ENCODE measurements at places on chromosomes 2 and 18. TPM values are rescaled to one million over a fixed set of nuclear protein-coding genes. Genes with fewer than 3 reads are reported as not detected.

Gene SPEG
- 32.1 TPM for total RNA-seq

Gene SERPINB10
- total RNA-seq, result not detected

DNA sequence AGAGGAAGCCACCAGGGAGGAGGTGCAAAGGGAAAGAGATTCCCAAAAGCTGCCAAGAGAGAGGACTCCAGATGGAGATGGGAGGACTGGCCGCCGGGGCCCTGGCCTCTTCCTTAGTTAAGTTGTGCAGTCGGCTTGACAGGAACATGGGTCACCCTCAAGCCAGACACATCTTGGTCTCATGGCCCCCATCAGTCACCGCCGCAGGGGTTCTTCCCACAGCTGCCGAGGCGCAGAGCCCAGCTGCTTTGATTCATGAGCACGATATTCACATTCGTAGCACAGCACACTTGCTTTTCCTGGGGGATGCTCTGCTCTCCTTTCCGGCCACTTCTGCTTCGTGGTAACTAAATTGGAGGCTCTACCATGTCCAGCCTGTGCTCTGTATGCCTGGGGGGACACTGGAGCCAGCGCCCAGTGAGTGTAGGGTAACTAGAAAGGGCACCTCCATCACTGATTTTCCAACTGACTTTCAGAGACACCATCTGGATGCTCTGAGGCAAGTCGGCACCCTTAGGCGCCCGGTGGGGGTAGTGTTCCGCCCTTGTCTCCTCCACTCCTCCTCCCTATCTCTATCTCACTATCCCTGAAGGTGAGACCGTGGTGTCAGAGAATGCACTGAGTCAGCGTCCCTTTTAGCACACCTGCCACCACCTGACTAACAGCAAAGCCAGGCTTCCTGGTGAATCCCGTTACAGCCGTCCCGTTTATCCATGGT, 13.3 kb downstream of the TWIST2 start:
- DNase-seq, result peak; percentile 75

DNA sequence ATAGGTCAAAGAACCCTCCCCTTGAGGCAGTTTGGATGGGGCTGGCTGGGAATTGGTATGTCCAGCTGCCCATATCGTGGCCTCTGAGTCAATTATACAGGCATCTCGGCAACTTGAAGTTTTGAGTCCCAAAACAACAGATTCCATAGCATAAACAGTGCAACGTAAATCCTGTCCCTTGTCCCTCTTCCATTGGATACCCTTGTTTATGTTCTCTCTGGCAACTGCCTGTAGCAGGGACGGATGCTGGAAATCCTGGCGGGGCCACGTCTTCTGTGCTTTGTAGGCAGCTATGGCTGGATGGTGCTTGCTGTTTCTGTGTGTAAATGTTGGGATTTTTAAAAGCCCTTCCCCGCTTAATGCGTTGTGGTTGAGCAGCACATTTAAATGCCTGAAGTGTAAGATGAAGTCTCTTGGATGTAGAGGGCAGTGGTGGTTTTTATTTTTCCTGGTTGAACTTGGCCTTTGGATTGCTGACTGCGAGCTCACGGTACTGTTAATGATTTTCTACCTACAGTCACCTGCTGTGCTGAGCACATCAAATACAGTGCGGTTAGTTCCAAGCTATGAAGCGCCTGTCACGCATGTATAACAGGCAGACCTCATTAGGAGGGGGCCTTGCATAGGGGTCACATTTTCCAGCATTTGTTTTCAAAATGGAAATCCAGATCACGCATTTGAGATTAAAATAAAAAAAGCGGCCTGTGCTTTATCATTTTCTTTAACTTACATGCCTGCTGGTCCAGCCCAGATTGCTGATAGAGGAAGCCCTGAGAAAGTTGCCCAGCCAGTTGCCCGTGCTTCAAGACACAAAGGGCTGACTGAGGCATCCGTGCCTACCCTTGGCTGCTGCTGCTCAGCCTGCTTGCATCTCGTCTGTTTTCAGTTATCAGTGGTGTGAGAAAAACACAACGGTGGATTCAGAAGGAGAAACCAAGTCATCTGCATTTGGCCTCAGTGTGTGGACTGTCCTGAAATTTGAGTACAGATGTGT, 84.7 kb downstream of the NEDD4L start:
- no peak for DNase-seq

- DNase-seq, result no peak
These were observed 198.6 kb upstream of the CWC22 start for GRCh38 chr2:180205621-180206235.

DNA sequence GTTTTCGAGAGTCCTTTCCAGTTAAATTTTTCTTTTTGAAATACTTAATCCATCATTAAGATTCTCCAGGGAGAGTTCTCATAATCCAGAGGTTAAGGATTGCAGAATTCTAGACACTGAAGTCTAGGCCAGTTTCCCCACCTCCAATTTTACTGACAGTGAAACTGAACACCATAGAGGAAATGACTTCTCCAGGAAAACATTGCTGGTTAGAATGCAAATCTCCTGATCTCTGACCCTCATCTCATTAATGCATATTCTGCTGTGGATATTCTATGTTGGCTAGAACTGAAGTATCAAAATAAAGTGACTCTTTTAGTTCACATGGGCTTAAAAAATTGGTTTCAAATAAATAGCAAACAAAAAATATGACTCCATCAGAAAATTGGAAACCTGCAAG, 105.8 kb upstream of the UGP2 start:
- DNase-seq, result peak; percentile 12

DNA sequence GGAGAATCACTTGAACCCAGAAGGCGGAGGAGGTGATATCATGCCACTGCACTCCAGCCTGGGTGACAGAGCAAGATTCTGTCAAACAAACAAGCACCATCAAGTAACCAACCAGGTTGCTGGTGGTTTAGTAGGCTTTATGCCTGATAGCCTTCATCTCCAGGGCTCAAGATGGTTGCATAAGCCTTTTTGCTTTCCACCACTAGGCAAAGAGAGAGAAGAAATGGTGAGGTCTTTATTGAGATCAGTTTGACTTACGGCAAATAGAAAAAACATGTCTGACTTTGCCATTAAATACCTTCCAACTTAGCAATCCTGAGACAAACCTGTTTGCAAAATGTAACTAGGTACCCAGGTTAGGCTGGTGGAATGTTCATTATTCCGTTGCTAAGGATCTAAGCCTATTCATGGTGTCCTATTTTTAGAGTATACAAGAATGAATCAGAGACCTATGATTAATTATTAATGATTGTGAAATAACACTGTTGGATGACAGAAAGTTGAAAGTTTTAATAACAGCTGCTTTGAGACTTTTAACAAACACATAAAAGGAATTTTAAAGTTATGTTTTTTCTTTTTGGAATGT, 53.5 kb upstream of the SLC38A11 start:
- peak; percentile 45 for DNase-seq

- DNase-seq, result no peak
These were observed 213.5 kb upstream of the RND3 start for GRCh38 chr2:150700666-150701580.

Gene SLC23A3
- total RNA-seq, result 1.2 TPM

DNA sequence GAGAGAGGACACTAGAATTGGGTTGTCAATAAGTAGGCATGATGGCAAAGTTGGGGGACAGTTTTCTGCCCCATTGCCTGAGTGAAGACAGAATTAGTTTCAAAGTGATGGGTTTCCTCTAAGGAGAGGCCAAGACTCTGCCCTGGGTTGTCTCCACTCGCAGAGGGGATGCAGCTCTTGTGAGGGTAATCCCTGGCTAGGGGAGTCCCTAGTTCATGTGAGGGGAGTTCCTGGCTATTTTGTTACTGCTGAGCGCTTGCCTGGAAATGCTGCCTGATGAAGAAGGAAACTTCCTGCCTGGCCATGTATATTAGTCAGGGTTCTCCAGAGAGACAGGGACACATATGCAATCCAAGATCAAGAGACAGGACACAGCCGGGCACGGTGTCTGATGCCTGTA, 501.5 kb downstream of the BCL11A start:
- no peak for DNase-seq

- DNase-seq, result no peak
These were observed 33.8 kb downstream of the HS1BP3 start for GRCh38 chr2:20617081-20617575.

Gene DCC
- not detected for total RNA-seq

Gene KLHL29
- total RNA-seq, result 4.7 TPM

GRCh38 chr2:31511376-31511775, 69.4 kb downstream of the SRD5A2 start:
- peak; percentile 53 for DNase-seq

GRCh38 chr2:200450288-200450687, 59.6 kb downstream of the KCTD18 start:
- no peak for DNase-seq

DNA sequence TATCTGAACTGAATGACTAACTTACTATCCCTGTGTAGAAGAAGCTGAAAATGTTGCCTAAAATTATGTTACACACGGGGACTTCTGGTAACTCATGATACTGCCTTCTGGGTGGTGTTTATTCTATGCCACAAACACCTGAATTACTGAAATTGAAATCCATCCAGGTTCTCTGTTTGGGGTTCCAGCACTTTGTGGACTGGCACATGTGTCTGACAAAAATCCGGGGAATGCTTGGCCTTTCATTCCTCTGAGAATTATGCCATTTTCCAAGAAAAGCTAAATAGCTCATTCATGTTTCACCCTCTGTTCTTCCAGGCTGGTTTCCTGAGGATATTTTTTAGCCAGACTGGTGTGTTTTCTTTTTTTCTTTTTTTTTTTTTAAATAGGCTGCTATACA, 59.5 kb upstream of the POU3F3 start:
- DNase-seq, result peak; percentile 20

- DNase-seq, result no peak
These were observed 110.7 kb downstream of the INO80D start for GRCh38 chr2:205975082-205975949.

Gene MDH1
- total RNA-seq, result 121 TPM

Gene CNOT9
- total RNA-seq, result 65.8 TPM

- no peak for DNase-seq
These were observed 122.5 kb upstream of the HDAC4 start for GRCh38 chr2:239523147-239523953.

DNA sequence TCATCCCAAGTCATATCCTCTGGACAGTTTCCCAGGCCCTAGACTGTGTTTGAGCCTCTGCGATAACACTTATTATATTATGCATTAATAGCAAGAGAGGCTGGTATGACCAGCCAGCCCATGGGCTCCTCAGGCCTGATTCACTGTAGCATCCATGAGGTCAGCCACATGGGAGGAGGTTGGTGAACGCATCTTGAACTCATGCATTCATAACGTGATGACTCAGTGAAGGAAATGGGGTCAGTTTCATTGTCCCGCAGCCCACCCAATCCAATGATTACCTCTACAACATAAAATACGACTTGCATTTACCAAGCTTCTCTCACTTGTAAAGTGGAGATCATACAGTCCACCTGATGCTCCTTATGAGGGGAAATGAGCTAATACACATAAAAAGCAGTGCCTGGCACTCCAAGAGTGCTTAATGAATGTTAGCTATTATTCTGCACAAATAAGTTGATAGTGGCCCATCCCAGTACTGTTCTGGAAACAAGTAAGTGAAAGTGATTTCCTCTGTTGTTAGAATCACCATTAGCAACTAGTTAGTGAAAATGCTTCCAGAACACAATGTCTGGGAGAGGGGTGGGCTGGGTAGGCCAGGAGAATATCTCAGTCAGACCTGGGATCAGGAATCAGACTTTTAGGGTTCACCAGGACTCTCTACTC, 46.1 kb upstream of the CELF4 start:
- no peak for DNase-seq

Gene LINC00305
- not detected for total RNA-seq
